Inflammatory macrophage (primary cell): ENCODE measurements at places on chromosomes 5 and 9.

- peak; percentile 13 for DNase-seq
Observed at GRCh38 chr5:177474846-177475562, 1.6 kb upstream of the DBN1 start.

GRCh38 chr5:173946323-173946722, 42.6 kb upstream of the C5orf47 start:
- no peak for DNase-seq

DNA sequence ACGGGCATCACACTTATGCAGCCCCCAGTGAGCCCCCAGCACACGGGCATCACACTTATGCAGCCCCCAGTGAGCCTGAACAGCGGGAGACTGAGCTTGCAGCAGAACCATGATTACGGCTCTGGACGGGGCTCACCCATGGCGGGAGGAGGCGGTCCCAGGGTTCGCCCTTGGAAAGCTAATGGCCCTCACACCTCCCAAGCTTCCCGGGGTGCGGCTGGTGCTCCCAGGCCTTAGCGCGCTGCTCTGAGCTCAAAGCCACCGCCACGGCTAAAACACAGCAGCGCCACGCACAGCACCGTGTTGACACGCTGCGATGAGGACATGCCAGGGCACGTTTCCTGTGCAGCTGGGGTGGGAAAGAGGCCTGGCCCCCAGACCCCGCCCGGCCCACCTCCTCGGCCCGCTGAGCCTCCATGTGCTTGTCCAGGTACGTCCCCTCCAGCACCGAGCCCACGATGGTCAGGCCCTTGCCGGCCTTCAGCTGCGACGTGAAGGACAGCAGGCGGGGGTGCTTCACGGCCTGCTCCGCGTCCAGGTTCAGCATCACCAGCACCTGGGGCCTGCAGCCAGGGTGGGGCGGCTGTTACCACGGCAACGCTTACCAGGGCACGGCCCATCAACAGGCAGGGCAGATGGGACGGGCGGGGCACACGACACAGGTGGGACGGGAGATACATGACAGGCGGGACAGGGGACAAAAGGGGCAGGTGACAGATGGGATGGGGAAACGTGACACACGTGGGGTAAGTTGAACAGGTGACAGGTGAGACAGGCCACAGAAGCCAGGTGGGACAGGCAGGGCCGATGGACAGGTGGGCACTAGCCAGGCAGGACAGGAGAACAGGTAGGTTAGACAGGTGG, 38.4 kb downstream of the SLC12A7 start:
- no peak for DNase-seq

- DNase-seq = peak; percentile 66
Observed at GRCh38 chr9:99807276-99807852, 14.3 kb upstream of the NR4A3 start.

GRCh38 chr5:44454002-44454401, 64.8 kb upstream of the FGF10 start:
- no peak for DNase-seq

DNA sequence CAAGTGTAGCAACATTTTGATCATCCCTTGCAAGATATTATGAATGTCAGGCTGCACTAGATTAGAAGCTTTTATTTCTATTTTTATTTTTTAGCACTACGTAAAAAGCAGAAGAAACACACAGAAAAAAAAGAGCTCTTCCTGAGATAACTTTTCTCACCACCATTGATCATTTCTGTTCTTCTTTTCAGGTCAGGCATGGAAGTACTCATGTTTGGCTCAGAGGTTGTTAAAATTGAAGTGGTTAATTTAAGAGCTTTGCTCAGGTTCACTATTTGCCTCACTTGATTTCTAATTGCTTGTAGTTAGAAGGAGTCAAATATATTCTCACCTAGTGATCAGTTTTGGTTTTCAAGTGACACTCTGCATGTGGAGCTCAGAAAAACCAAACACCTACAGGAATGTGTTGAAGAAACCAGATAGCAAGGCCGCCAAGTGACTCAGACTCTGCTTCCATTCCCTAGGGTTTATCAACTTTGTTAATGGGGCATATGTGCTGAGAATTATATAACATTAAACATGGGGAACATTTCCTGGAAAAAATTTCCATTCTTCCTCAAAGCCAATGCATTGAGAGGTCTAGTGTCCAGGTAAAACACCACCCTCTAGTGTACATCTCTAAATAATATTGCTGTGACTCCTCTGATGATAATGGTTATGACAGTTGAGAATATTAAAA, 679.8 kb downstream of the CETN3 start:
- no peak for DNase-seq

- DNase-seq = no peak
Observed at GRCh38 chr5:139758510-139759075, 37.0 kb upstream of the PSD2 start.

- no peak for DNase-seq
Observed at GRCh38 chr5:31049461-31049860, 144.0 kb upstream of the CDH6 start.

DNA sequence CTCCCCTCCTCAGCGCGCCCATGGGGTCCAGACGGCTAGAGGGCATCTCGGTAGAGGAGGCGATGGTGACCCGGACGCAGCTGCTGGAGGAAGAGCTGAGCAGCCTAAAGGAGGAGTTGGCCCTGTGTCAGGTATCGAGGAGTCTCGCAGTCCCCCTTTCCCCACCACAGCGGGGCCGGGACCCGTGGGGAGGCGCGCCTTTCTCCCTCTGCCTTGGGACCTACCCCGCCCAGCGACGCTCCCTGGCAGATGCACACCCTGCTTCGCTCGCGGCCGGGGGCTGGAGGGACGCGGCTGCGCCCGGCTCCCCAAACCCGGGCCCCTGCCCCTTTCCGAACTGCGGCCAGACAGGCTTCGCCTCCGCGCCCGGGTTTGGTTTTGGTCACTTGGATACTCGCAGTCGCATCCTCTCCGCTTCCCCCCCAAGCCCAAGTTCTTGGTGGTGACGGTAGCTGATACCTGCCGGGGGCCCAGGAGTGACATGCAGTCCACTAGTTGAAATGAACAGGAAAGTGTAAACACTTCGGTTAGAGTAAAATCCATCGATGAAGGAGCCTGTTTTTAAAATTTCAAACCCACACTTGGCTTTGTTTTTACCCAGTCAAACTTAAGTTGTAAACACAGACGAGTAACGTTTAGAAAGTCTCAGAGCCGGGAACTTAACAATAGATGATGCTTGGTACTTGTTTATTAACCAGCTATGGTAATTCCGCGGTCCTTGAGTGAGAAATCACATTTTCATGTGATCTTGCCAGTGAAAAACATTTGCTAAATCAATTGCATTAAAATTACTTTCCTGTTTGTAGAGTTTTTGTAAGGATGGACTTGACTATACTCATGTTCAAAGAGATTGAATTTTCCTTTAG, 688 bp downstream of the CNTLN start:
- peak; percentile 3 for DNase-seq

- peak; percentile 30 for DNase-seq
Observed at GRCh38 chr9:101977614-101978210, 239.3 kb upstream of the GRIN3A start.

- DNase-seq = no peak
Observed at GRCh38 chr9:130114741-130115140, 57.5 kb upstream of the NCS1 start.

DNA sequence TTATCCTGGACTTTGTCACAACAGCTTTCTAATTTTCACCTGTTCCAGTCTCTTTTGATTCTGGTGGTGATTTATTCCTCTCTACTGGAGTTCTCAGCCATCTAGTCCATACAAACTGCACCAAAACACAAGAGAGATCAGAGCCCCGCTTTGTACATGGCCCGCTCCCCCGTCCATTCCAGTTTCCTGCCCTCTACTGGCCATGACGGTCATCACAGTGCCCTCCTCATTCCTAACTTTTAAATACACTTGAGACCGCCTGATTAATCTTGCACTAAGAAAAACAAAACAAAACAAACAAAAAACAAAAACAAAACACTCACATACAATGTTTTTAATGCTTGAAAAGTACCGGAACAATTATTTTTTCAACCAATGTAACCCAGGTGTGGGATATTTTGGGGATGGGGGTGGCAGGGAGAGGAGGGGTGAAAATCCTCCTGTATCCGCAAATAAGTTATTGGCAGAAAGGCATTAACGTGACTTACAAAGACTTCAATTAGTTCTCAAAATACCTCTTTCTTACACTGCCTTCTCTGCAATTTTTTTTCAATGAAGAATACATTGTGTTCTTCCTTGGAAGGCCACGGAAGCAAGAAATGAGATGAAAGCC, 84.8 kb upstream of the PAM start:
- no peak for DNase-seq
